Stimulated activated CD8-positive, alpha-beta memory T cell treated with anti-CD3 and anti-CD28 coated beads, Interleukin-7, amount 100 ng/mL, for 4 hours (primary cell): ENCODE measurements at places on chromosomes 12 and 14.

DNA sequence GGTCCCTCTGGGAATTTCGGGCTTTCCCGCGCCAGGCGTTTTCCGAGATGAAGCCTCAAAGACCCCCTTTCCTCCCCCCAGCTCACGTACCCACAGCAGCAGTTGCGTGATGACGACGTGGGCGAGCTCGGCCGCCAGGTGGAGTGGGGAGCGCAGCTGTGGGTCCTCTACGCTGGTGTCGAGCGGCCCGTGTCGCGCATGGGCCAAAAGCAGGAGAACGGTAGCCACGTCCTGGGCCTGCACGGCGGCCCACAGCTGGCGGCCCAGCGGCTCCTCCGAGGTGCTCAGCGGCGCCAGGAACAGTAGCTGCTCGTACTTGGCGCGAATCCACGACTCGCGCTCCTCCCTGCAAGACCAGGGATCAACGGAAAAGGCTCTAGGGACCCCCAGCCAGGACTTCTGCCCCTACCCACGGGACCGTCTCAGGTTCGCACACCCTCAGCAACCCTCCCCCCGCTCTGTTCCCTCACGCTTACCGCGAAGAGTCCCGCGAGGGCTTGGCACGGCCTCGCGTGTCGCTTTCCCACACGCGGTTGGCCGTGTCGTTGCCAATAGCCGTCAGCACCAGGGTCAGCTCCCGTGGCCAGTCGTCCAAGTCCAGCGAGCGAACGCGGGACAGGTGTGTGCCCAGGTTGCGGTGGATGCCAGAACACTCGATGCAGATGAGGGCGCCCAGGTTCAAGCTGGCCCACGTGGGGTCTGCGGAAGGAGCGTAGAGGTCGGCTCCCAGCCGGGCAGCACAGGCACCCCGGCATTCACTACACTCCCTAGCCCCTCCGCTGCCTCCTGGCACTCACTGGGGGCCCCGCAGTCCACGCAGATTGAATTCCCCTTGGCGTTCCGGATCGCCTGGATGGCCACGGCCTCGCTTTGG, 11.4 kb downstream of the AGAP2 start:
- DNase-seq = no peak

DNA sequence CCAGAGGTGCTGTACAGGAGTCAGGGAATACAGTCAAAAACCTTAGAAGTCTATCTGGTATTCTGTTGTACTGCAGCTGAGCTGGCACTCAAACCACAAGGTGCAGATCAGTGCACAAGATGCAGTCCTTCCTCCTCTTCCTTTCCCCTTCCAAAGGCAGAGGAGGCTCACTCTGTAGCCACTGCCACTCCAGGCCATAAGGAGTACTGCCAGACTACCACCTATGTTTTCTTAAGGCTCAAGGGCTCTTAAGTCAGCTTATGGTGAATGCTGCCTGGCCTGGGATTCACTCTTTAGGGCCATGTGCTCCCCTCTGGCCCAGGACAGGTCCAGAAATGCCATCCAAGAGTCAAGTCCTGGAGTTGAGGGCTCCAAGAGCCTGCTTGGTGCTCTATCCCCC, 200.3 kb downstream of the CRADD start:
- DNase-seq = no peak

DNA sequence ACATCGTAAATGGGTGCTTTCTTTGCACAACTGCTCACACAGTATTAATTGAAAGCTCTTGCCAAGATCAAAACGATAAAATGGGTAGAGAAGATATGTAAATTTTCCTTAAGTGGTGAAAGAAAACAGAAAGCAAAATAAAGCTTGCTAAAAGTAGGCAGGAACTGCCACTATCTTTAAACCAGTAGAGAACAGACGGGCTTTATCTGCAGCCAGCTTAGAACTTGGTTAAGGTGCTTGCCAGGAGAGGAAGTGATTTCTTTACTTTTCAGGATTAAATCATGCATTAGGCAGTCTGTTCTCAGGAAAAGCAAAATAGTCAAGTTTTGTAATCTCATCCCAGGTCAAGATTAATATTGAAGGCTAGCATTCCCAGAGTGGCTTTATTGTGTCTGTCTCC, 56.9 kb upstream of the CCDC175 start:
- DNase-seq = no peak

DNA sequence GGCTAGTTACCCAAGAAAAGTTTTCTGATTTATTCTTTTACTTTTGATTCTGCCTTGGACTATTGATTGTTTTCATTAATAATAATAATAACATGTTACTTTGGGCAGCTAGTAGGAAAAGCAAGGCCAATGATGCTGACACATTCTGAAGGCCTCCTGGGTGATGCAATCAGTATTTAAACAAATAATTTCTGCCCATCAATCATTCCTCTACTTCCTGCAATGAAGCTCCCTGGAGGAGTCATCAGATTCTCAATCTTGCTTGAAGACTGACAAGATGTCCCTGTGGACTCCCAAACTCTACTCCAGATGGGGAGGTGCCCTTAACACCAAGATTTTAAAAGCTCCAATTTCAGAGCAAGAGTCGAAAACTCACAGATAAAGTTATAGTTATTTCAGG, at the start of gene SPX:
TSS of gene SPX (plus strand) at position 244 of the 400 bp plus-strand sequence. CDS start 177 bp downstream, outside the sequence.
- DNase-seq = no peak

DNA sequence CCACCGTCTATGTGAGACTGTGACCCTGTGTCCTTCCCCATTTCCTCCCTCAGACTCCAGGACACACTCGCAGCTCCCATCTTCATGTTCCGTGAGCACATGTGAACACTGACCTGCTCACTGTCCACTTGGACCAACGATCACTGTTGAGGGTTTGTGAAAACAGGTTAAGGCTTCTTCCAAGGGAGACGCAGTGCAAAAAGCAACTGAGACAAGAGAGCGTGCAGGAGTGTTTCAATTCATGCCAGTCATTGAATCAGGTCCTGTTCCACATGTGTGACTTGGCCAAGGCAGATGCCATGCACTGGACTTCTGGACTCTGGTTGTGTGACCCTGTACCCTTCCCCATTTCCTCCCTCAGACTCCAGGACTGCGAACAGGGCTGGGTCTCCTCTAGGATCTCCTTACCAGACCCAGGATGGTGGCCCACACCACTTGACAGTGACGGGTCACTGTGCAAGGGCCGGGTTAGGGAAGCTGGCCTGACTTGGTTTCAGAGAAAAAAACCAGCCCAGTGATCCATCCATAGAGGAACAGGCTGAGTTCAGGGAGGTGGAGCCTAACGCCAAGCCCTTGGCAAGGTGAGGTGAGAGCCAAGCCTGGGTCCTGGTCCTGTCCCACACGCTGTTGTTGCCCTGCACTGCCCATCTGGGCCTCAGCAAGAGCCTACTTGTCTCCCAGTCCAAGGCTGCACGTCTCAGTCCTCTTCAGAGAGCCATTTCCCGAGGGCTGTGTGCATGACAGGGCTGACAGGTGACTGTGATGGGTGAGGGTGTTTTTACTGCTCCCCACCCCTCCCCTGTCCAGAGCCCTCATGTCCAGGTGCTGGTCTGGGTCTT, 5.7 kb upstream of the KRT5 start:
- no peak for DNase-seq
